ENCODE measurements at places on chromosomes 5 and 9.

DNA sequence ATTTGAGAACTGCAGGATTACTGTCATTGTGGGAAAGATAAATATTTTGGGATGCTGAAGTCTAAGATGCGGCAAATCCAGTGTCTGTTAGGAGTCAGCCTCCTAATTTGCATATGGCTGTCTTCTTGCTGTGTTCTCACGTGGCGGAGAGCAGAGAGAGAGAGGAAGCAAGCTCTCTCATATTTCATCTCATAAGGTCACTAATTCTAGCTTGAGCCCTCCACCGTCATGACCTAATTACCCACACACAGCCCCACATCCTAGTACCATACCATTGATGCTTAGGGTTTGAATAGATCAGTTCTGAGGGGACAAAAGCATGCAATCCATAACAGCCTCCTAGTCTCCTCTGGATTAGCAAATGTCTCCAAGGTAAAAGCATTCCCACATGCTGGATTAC lies 124.5 kb downstream of the CDH12 start:
- no peak for DNase-seq

- no peak for DNase-seq
Observed at GRCh38 chr9:73437758-73438157, 286.1 kb downstream of the ANXA1 start.

GRCh38 chr5:151303666-151304065 lies at the start of gene SLC36A3:
Gene SLC36A3, minus strand, starts transcription at chr5:151303766. Its CDS starts 412 bp downstream, at chr5:151303354.
- no peak for DNase-seq

DNA sequence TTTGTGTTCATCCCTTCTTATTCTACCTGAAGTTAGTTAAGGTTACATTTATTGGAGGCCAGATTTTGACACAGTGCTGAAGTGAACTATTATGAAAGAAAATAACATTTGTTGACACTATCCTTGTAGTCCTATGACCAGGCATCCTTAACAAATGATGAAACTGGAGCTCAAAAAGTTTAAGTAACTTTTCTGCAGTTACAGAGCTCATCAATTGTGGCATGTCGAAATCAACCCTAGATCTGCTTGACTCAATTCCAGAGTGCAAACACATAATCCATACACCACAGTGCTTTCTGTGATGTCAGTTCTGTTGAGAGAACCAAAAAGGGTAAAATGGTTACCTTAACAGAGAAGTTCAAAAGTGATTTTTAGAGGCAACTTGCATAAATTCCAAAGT lies 28.6 kb downstream of the KCNN2 start:
- no peak for DNase-seq

DNA sequence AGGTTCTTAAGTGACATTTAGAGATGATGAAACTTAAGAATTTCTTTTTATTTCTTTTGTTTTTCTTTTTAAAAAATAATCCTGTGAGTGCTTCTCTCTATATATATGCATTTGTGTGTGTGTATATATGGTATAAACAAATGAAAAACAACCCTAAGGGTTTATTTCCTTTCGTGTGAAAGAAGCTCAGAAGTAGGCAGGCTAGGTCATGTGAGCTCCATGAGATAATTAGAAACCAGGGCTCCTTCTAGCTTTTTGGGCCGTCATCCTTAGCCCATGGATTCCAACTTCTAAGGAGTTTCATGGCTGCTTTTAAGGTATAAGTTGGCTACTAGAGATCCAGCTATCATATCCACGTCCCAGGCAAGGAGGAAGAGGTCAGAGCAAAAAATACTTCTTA lies 11.2 kb downstream of the C9orf43 start:
- DNase-seq = no peak

Measured in stimulated activated CD8-positive, alpha-beta memory T cell treated with anti-CD3 and anti-CD28 coated beads, Interleukin-15, amount 100 ng/mL, for 24 hours (primary cell).